ENCODE measurements at places on chromosomes 11 and 22.

DNA sequence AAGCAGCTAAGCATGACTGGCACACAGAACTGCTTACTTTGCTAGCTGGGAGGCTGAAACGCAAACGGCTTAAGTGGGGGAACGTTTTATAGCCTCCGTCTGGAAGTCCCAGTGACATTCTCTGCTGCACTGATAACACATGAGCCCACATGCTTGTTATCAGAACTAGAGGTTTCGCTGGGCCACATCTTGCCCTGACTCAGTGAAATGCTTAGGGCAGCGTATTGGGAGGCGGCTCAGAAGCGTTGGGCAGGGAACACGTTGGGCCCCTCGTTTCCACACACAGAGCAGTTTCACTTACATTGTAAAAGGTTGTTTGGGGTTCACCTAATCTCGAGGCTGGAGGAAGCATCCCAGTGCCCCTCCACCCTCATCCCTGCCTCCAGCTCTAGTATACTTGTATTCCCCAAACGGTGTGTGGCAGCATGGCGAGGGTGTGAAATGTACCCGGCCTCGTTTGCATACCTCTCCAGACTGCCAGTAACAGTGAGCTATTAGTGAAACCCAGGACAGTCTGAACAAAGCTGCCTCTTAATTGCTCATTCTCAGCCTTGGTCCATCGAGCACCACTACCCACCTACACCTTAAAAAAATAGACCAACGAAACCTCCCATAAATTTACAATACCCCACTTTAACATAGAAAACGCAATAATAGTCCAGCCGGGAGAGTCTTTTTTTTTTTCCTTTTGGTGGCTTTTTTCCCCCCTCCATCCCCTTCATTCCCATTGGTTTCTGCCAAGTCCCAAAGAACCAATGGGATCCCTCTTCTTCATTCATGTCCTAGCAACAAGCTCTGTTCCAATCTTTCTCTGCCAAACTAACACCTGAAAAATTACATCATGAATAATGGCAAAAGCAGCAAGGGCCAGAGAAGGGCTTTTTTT is 218.8 kb upstream of the SORL1-AS1 start:
- no peak for DNase-seq

- peak; percentile 66 for DNase-seq
Measured at GRCh38 chr22:31248138-31248745, 36.1 kb downstream of the LIMK2 start.

DNA sequence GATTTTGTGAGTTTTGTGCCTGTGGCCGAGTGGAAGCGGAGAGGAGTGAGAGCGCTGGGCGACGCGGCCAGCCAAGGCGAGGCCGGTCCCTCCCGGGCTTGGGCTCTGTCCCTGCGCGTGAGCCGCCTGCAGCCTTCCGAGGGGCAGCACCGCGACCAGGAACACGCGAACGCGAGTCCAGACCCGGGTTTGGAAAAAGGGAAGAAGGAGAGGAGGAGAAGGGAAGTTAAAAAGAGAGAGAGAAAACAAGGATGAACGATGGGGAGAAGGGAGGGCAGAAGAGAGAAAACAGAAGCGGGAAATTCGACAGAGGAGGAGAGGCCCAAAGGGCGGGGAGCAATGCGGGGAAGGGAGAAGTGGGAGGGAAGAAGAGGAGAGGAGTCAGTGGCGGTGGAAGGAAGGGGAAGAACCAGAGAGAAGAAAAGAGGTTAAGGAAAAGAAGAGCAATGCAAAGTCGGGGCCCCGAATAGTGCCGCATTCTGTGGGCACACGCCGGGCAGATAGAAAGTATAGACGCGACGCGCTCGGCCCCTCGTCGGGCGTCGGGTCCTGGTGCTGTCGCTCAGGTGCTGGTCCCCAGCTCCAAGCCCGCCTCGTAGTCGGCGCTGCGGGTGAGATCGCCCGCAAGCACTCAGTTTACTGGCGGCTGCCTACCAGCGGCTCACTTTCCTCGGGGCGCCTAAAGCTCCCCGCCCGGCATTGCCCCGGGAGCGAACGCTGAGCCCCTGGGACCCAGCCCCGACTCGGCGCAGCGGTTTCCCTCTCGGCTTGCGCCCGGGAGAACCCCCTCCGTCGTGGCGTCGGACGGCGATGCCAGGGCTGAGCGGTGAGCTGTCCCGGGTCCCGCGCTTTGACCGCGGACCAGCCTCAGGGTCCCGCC is 2.8 kb upstream of the BARX2 start:
- DNase-seq = no peak

DNA sequence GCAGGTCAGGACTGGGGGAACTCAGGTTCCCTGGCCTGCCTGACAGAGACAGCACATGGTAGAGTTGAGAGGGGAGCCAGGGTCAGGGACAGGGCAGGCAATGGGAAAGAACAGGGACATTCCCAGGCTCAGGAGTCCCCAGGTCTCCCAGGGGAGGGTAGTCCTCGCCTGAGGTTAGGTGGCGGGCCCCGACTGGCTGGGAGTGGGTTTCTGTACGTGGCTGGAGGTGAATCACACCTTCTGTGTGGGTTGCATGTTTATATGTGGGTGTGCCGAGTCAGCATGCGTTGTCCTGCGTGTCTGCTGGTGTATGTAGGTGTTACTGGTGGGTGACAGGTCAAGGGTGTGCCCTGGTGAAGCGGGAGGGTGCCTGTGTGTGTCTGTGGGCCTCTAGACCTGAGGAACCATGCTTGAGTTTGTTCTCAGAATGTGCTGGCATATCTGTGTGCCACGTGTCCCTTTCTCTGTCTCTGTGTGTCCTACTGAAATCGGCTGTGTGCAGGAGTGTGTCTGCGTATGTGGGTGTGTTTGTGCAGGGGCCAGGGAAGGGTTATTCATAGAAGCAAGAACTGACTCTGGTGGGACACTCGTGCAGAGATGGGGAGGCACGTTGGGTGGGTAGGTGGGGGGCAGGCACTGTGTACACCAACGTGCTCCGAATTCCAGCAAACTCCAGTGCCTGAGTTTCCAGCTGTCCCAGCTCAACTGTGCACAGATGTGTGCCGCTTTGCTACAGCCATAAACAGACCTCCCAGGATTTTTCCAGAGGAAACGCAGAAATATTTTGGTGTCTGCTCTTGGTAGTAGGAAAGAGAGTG is 23.8 kb upstream of the OAF start:
- no peak for DNase-seq

- peak; percentile 15 for DNase-seq
Measured at GRCh38 chr11:48081151-48082010, 101.0 kb downstream of the PTPRJ start.

- peak; percentile 49 for DNase-seq
Measured at GRCh38 chr11:117026593-117027330, 71.5 kb downstream of the SIK3 start.

DNA sequence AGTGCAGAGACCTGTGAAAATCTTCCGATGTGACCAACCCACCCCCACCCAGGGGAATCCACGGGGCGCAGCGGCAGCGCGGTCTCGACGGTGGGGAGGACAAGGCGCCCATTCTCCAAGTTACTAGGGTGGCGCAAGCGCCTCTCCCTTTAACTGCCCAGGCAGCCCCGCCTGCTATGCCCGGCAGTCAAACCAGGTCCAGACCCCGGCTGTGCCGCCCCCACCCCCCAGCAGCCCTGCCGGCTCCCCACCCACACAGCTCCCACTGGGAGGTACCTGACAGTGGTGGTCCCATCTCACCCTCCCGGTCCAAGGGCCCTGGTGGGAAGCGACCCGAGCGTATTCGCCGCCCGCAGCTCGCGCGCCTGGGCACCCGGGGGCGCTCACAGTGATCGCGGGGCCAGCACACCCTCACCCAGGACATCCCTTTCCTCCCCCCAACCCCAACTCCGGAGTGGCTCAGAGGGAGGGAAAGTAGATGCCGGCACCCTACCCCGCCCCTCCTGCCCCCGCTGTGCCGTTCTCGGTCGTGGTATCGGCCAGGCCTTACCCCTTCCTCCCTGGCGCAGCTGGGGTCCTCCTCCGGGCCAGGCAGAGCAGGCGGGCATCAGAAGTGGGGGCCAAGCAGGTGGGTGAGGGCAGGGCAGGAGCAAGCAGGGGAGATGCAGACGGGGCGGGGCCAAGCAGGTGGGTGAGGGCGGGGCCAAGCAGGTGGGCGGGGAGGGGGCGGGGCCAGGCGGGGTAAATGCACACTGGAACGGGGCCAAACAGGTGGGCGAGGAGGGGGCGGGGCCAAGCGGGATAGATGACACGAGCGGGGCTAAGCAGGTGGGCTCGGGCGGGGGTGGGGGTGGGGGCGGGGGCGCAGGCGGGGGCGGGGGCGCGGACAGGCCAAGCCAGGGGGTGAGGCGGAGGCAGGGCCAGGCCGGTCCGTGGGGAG is at the start of gene TRPM5:
Gene TRPM5, minus strand, starts transcription at position 634 of the 940 bp plus-strand sequence. CDS start 21,478 bp downstream, outside the sequence.
- DNase-seq = peak; percentile 60

DNA sequence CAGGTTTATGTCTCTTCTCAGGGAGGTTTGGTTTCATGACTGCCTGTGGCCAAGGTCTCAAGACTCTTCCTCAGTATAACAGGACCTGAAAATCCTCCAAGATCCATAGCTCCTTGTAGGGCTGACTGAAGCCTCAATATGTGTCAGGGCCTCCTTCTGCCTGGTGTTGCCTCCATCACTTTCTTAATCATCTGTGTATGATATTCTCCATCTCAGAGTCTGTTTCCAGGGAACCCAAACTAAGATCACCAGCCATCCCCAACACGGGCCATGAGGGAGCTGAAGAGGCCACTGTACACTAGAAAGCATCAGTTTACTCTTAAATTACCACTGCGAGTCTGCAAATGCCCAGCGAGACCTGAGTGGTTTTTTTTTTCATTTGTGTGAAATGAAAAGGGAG is 17.7 kb downstream of the GGTLC2 start:
- DNase-seq = no peak

DNA sequence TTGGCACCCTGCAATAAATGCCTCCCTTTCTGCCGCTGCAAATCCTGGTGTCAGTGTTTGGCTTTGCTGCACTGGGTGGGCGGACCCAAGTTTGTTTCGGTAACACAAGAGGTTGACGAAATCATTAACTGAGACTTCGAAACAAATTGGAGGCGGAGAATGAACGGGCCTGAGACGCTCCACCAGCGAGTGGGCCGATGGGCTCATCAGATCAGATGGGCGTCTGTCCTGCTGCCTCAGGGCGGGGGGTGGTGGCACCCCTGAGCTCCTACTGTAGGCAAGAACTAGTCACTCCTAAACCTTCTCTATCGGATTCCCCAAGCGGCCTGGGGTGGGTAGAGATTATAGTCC is 918 bp upstream of the CAPN5 start:
- DNase-seq = no peak

GRCh38 chr11:12544986-12545775 is 129.0 kb upstream of the TEAD1 start:
- no peak for DNase-seq

DNA sequence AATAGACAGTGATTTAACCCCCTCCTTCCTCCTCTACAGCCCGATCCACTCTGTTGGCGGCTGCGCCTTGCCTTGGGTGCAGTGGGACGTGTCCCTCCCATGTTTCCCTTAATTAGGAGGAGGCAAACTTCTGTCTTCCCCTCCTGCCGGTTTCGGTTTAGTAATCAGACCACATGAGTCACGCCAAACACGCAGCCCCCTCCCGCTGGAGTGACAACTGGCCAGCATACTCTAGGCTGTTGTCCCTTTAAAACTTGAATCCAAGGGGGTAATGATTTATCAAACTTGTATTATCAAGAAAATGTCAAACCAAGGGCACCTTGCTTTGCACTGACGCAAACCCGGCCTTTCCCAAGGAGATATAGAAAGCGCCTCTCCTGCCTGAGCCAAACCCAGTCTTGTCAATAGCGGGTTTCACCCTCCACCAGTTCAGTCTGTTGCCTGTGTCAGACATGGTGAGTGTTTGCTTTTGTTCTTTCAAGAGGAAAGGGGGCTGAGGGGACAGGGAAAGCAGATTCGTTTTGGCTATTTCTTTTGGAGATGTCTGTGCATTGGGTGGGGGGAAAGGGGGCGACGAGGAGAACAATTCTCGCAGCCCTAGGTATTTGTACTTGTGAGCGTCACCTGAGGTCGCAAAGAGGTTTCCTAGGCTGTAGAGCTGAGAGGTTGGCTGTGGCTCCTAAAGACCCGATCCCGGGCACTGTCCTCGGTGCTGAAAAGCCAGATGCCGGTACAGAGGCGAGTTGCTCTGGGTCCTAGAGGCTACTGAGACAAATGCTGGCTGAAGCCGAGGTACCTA is at the start of gene SLC6A5:
Gene SLC6A5, plus strand, starts transcription at position 388 of the 799 bp plus-strand sequence. Its CDS starts 65 bp downstream, at position 453.
- no peak for DNase-seq

GRCh38 chr22:45150139-45150538 is 13.6 kb upstream of the NUP50 start:
- no peak for DNase-seq

DNA sequence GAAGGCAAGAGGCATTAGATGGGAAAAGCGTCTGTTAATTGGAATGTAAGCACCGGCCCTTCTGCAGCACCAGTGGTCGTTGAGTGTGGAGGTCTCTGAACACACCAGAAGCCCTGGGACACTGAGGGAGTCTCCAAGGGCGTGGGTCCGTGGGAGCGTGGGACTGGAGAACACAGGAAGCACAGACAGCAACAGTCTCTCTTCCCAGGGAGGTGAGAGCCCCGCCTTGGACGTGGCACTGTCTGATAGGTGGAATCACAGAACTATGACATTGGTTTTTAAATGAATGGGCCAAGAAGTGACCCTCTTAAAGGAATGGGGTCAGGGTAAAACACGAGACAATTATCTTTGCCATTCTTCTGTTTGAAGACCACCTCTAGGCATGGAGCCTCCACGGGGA is 28.1 kb upstream of the BID start:
- DNase-seq = no peak

GRCh38 chr22:29122041-29122440 is 49.2 kb downstream of the KREMEN1 start:
- no peak for DNase-seq

- DNase-seq = no peak
Measured at GRCh38 chr11:61329871-61330270, 3.0 kb downstream of the DDB1 start.

DNA sequence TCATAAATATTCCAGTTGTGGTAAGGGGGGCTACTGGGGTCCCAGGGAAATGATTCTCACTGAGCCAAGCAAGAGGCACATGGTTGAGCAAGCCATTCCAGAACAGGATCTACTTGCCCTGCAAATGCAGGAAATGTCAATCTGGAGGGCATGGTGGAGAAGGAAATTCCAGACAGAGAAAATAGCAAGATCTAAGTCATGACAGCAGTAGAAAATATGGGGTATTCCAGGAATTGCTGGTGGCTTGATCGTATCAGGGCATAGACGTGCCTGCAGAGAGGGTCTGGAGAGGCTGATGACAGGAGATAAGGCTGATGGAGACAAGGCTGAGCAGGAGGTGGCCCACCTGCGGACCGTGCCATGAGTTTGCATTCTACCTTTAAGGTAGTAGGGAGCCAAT is 566.3 kb upstream of the CADM1 start:
- DNase-seq = no peak
